Stimulated activated CD4-positive, alpha-beta T cell treated with anti-CD3 and anti-CD28 coated beads, Interleukin-4, amount 100 ng/mL, for 24 hours (primary cell): ENCODE measurements at places on chromosomes 16 and 17.

DNA sequence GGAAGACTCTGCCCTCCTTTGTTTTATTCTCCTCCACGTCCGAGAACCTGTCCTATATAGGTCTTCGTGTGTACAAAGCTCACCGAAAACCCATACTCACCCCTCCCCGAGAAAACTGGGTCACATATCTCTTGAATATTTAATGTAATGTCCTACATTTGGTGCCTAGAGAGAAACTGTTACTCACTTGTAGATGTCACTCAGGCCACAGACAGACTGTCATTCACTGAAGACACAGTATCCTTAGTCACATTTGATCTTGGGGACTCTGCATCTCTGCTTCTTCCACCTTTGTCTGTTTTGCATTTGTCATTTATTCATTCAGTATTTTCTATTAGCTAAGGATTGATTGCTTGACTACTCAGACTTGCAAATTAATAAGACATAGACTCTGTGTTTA lies 131.8 kb upstream of the TBX2 start:
- DNase-seq: no peak

DNA sequence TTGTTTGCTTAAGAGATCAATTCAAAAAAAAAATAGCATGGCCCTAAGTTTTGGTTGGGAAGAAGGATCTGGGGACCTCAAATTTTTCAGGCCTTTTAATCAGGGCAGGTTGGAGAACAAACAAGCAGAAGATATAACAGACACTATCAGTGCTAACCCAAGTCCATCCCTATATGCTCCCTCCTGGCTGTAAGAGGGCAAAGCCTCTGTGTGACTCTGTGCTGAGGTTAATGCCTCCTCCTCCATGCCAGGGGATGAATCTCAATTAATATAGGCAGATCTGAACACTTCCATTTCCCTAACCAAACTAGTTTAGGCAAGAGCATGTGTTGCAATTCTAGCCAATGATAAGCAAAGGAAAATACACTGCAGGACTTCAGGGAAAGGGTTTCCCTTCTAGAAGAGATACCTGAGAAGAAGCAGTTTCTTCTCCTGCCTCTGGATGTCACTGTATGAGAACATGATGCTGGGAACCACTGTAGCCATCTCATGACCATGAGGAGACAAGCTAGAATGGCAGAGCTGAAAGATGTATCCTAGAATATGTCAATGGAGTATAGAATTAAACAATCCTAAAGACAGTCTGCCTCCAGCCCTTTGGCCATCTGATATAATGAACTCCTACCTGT lies 76.0 kb downstream of the CHD9NB start:
- DNase-seq: no peak

DNA sequence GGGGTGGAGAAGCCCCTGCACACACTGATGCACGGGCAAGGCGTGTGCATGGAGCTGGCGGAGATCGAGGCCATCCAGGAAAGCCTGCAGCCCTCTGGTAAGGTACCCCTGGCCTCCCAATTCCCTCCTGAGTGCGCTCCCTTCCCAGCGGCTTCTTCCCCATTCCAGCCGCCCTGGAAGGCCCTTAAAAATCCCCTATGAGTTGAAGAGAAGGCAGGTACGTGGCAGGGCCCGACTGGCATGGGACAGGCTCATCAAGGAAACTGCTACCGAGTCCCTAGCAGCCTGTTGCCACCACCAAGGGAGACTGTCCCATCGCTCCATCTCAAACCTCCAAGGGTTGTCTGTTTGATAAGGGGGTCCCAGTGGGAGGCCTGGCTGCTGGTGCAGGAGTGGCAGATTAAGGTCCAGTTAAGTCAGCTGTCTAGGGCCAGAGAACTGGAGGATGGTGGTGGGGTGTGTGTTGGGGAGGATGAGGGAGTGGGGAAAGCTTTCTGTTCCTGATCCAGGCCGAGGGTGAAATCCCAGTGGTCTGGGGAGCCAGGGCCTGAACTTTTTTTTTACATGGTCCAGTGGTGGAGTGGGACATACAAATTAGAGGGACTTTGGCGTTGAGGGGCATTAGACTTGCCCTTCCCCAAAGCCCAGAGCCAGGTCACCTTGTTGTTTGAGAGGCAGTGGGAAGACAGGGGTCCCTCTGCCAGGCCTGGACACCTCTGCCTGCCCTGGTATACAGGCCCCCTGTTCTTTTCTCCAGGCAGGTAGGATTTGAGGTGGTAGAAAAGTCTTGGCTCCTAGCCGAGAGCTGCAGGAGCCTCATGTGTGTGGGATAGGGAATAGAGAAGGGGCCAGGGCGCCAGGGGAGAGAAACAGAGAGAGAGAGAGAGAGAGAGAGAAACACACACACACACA lies 994 bp downstream of the IGFBP4 start:
- no peak for DNase-seq

DNA sequence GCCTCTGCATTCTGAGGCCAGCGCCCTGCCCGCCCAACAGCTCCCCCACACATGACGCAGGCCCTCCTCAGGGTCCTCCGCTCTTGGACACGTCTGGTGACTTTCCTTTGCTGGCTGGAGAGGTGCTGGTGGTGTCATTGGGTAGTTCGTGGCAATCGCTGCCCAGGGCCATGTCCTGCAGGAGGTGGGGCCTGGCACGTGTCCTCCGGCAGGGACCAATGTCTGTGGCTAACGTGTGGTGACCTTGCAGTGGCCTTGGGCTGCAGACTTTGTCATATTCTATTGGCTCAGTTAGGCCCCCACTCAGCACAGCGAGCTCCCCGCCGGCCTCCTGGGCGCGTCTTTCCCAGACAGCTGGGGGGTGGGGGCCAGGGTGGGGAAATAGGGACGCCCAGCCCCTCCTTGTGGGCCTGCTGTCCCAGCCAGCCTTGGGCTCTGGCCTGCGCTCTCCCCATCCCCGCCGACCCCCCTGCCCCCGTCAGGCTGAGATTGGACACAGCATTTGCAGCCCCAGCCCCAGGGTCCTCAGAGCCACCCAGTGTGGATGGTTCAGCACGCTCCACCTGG lies 52.1 kb upstream of the PVALEF start:
- no peak for DNase-seq

- no peak for DNase-seq
Observed at GRCh38 chr16:53094013-53094630, 39.3 kb downstream of the CHD9 start.

DNA sequence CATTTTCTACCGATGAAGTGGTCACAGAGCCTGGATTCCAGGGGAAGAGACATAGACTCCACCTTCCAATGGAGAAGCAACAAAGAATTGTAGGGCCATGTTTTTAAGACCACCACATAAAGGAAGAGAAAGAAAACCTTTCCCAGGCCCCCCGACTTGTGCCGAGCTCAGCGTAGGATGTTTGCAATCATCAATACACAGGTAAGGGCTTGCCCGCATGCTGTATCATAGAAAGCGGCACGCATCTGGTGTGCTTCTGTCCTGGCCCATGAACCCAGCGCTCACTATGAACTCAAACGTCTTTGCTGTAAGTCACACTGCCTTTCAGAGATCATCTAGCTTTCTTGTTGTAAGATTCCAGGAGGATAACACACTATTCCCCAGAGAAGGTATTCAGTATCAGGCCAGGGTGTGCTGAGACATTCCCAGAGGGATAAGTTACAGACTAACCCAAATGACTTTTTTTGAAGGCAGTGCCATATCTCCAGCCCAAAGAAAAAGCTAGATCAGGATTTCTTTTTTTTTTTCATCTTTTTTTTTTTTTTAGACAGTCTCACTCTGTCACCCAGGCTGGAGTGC lies 79.5 kb upstream of the RPL38 start:
- DNase-seq: no peak

DNA sequence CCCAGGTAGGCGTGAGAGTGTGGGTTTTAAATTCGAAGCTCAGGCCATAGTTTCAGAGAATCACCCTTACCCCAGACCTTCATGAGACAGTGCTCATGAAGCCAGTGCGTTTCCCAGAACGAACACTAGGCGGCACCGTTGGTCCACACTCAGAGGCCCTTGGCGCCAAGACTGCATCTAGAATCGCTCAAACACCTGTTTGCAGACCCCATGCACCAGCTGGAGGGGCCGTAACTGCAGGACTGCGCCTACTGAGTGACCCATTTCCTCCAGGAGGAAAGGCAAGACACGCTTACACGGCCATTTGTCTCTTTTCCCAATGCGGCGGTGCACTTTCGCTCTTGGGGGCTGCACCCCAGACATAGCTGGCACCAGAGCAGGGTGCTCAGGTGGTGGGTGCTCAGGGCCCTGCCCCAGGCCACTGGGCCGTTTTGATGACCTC lies 34.0 kb downstream of the ADGRG5 start:
- DNase-seq: peak; percentile 87

GRCh38 chr16:15620611-15621195 lies 22.3 kb downstream of the MARF1 start:
- DNase-seq: no peak

- DNase-seq: no peak
Observed at GRCh38 chr17:10843811-10844210, 5.9 kb upstream of the PIRT start.

GRCh38 chr17:64084086-64084939 lies 45.6 kb downstream of the ERN1 start:
- no peak for DNase-seq

DNA sequence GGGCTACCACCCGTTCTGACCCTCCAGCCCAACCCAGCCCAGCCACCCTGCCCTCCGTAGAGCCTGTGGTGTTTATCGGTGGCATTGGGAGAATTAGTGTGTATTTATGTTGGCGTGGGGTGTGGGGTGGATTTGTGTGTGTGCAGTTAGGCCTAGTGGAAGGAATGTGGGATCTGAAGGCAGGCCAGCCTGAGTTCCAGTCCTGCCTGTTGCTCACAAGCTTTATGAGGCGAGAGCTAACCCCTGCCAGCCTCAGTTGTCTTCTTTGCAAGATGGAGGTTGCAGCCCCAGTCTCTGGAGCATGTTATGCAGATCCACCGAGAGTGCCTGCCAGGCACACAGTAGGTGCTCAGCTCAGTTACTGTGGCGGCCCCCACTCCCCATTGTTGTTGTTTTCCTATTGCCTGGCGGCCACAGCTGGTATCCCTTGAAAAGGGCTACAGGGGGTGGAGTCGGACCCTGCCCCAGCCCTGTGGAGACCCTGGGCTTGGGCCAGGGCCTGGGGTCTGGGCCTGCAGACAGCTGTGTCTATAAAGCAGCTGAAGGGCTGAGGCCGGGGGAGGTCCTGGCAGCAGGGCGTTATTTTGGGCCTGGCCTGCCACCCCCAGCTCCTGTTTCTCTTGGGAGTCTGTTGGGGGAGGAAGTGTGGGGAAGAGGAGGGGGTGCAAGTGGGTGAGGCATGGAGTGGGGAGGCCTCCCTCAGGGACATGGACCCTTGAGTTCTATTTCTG lies 5.1 kb downstream of the ERBB2 start:
- DNase-seq: no peak

DNA sequence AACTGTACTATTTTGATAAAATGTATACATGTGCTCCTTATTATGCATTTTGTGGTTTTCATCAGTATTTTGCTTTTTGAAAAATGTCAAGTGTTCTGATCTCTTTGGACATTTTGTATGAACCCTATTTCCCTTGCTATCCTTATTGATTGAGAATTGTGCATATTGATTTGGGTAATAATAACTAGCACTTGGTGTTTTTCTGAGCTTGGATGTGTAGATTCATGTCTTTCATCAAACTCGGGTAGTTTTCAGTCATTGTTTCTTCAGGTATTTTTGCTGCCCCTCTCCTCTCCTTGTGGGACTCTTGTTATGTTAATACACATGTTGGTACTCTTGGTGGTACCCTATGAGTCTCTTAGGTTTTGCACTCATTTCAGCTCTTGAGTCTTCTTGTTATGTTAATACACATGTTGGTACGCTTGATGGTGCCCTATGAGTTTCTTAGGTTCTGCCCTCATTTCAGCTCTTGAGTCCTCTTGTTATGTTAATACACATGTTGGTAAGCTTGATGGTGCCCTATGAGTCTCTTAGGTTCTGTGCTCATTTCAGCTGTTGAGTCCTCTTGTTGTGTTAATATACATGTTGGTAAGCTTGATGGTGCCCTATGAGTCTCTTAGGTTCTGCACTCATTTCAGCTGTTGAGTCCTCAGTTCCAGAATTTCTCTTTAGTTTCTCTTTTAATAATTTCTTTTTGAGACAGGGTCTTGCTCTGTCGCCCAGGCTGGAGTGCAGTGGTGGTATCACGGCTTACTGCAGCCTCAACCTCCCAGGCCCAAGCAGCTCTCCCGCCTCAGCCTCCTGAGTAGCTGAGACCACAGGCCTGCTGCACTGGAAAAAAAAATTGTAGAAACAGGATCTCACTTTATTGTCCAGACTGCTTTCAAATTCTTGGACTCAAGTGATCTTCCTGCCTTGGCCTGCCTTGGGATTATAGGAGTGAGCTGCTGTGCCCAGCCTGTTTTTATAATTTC lies 19.3 kb downstream of the ZNF750 start:
- no peak for DNase-seq

DNA sequence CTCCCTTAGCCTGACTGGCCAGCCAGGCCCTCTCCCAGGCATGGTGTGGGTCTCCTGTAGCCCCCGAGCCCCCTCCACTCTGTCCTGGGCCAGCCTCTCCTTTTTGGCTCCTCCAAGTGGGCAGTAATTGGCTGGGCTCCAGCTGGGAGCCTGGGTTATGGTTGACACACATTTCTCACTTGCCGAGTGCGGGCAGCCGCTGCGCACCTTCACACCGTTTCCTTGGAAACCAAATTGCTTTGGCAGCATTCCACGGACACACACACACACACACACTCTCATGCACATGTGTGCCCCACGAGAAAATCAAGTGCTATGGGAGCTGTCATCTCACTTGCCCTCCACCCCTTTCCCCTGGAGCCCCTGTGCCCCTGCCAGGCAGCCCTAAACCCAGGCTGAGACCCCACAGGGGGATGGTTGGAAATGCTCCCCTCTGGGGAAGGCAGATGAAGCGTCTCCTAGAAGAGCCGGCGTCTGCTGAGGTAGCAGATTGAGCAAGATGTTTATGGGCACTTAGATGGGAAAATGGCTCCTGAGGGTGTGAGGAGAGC lies 402.7 kb upstream of the TNRC6C start:
- DNase-seq: no peak

DNA sequence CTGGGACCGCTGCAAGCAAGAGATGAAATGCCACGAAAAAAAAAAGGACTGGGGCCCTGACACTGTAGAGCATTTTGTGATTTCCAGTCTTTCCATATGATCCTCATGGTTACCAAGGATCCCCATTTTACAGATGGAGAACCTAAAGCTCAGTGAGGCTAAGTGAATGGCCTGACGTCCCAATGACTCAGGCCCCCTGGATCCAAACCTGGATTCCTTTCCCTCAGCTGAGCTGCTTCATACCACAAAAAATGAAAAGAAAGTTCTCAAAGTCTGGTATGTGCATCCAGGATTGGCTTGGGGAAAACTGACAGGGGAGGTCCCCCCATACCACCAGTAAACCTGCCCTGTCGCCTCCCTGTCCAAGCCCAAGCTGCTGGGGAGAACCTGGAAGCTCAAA lies 80.5 kb downstream of the TEX14 start:
- no peak for DNase-seq

GRCh38 chr17:81160747-81161453 lies 4.4 kb upstream of the PVALEF start:
- no peak for DNase-seq

DNA sequence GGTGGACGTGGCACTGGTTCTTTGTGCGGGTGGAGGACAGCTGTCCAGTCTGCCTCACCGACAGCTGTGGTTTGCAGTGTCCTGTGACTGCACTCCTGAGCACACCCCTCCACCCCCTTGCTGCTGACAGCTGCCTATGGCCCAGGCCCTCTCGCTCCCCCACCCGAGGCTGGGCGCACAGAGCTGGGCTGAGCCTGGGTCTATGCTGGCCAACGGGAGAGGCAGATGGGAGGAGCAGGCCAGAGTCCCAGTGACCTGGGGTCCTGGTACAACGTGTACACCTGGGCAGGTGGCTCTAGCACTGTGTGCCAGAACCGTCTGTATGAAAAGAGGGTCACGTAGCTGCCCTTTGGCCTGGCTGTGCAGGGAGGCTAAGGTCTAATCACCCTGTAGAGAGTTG lies 30.5 kb downstream of the BAIAP2 start:
- no peak for DNase-seq

GRCh38 chr16:10981697-10982216 lies 37.4 kb downstream of the CLEC16A start:
- DNase-seq: peak; percentile 50
